Endothelial cell of coronary artery (primary cell): ENCODE measurements at places on chromosomes 6 and 20. TPM values are rescaled to one million over a fixed set of nuclear protein-coding genes. Genes with fewer than 3 reads are reported as not detected.

Gene KCNK15
- total RNA-seq: 0.09 TPM in 1 of 2 replicates, not detected in the other

Gene TRIM26
- 23.8 and 25.6 TPM in 2 replicates for total RNA-seq

Gene C6orf132
- 0.85 TPM in 1 of 2 replicates, not detected in the other for total RNA-seq

Gene WFDC5
- not detected in 2 replicates for total RNA-seq

Gene EBF4
- total RNA-seq: 0.99 and 2.9 TPM in 2 replicates

Gene GPR6
- not detected in 2 replicates for total RNA-seq

Gene CST9
- total RNA-seq: not detected in 2 replicates

Gene AIF1
- total RNA-seq: not detected in 2 replicates

Gene FLRT3
- 0.18 and 0.94 TPM in 2 replicates for total RNA-seq

Gene KCNK5
- not detected in 2 replicates for total RNA-seq

Gene MLN
- not detected in 2 replicates for total RNA-seq

Gene PTCHD4
- 2.7 and 8.4 TPM in 2 replicates for total RNA-seq

Gene SIRPD
- total RNA-seq: 0.09 TPM in 1 of 2 replicates, not detected in the other

Gene E2F1
- total RNA-seq: 5.1 and 9.8 TPM in 2 replicates

Gene LRFN2
- not detected in 2 replicates for total RNA-seq

Gene NKX2-2
- total RNA-seq: not detected in 2 replicates

Gene RGS17
- total RNA-seq: 2.5 and 3.3 TPM in 2 replicates

Gene KIAA1755
- total RNA-seq: under 0.01 and 2.4 TPM in 2 replicates

Gene RAMACL
- total RNA-seq: 1.6 and 4.6 TPM in 2 replicates

Gene SPTLC3
- 0.09 and 0.85 TPM in 2 replicates for total RNA-seq

Gene CLVS2
- total RNA-seq: under 0.01 TPM in 1 of 2 replicates, not detected in the other

Gene HLA-DOB
- 0.47 TPM in 1 of 2 replicates, not detected in the other for total RNA-seq

Gene GHRH
- total RNA-seq: not detected in 2 replicates

Gene THEMIS
- not detected in 2 replicates for total RNA-seq

Gene CRISP3
- total RNA-seq: not detected in 2 replicates

Gene SOBP
- total RNA-seq: 1.2 and 2.2 TPM in 2 replicates

Gene SLC16A10
- not detected in 2 replicates for total RNA-seq

Gene PRSS35
- 0.09 TPM in 2 replicates for total RNA-seq

Gene SYNDIG1
- not detected in 2 replicates for total RNA-seq

Gene LPA
- not detected in 2 replicates for total RNA-seq

Gene UBE3D
- total RNA-seq: 4.8 and 6.0 TPM in 2 replicates

Gene SGK2
- total RNA-seq: 0.09 TPM in 2 replicates

Gene ABHD16A
- total RNA-seq: 49.1 and 57.8 TPM in 2 replicates

Gene SMOC2
- total RNA-seq: not detected in 2 replicates

Gene GPX5
- total RNA-seq: not detected in 2 replicates

Gene BAG2
- 3.1 and 7.0 TPM in 2 replicates for total RNA-seq

Gene C6orf15
- not detected in 2 replicates for total RNA-seq

Gene SNRPB
- 176 and 225 TPM in 2 replicates for total RNA-seq

Gene CGA
- not detected in 2 replicates for total RNA-seq
